ENCODE measurements at places on chromosomes 6 and 20.

- no peak for DNase-seq
Measured at GRCh38 chr20:53847139-53847836, 223.1 kb downstream of the BCAS1 start.

- no peak for DNase-seq
Measured at GRCh38 chr6:111381123-111381522, 101.9 kb downstream of the REV3L start.

DNA sequence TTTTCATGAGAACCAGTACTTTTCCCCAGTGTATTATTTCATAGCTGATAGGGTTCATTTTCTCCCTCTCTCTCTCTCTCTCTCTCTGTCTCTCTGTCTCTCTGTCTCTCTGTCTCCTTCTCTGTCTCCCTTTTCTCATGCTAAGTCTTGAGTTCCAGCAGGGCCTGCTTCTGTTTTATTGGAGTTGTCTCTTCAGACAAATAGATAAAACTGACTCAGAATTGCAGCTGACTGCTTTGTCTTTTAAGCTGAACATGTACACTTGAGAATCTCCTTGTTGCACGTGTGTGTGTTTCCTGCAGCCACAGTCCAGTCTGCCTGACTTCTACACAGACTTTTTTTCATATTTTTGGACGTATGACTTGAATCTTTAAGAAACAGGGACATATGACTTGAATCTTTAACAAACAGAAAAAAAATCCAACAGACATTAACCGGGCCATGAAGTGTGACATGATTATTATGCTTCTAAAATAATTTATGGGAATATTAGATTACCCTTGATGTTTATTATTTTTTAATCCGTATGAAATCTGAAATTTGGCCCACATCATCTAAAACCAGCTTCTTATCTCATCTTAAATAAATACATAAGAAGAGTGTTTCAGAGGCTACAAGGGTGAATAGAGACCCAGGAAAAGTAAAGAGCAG, 71.5 kb downstream of the JAG1 start:
- DNase-seq, result no peak

DNA sequence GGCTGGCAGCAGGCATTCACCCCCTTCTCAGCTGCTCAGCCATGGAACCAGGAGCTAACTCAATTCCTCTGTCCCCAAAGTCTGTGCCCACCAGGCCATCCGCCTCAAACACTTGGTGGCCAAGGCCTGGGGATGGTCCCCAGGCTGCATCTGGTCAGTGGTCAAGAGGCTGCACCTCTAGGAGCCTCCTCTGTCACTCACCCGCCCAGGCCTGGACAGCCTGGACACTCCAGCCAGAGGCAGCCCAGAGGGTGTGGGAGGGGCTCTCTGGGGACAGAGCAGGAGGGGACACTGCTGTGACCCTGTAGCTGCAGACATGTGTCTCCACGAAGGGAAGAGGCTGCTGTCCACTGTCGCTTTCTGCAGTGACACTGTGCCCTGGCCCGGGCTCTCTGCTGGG, 416.6 kb upstream of the SULF2 start:
- no peak for DNase-seq

DNA sequence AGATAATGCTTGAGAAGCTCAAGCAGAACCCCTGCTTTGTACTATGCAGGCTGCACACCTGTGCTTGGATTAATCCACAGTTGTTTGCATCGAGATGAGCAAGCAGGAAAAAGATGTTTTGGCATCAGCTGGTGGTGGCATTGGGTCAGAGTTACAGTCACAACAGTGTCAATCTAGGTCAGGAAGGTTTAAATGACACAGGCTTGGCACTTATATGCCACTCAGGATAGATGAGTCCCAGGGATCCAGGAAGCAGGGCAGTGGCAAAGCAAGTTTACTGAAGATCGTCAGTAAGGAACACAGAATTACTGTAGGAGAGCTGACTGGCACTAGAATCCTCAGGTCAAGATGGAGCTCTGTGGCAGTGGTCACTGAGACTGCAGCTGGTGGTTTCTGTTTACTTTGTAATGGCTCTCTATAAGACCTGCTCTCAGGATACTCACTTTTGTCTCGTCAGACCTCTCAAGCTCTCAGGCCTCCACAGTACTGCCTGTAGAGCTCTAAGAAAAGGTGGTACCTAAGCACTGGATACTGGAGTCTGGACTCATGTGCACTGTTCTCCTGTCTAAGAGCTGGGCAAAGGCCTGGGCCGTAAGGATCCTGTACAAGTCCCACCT, 110.1 kb upstream of the HS3ST5 start:
- DNase-seq, result no peak

- no peak for DNase-seq
Measured at GRCh38 chr20:973785-974194, 28.3 kb downstream of the RSPO4 start.

DNA sequence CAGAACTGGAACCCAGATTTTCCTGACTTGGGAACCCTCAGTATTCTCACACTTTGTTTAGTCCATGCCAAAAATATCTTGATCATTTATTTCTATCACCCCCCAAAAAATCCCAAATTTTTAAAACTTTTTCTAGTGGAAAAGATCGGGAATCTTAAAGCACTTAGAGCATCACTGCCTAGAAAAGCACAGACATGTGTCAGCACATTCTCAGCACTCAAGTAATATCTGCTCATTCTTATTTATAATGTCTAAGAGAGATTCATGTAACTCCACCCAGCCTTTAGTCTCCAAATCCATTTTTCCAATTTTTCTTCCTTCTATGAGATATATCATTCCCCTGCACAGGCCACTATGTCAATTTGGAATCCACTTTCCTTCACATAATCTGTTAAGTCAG, 29.9 kb upstream of the HSF2 start:
- no peak for DNase-seq

GRCh38 chr20:5090191-5090590, 29.6 kb downstream of the PCNA start:
- no peak for DNase-seq

GRCh38 chr6:90326404-90327057, 29.9 kb upstream of the BACH2 start:
- DNase-seq, result no peak

DNA sequence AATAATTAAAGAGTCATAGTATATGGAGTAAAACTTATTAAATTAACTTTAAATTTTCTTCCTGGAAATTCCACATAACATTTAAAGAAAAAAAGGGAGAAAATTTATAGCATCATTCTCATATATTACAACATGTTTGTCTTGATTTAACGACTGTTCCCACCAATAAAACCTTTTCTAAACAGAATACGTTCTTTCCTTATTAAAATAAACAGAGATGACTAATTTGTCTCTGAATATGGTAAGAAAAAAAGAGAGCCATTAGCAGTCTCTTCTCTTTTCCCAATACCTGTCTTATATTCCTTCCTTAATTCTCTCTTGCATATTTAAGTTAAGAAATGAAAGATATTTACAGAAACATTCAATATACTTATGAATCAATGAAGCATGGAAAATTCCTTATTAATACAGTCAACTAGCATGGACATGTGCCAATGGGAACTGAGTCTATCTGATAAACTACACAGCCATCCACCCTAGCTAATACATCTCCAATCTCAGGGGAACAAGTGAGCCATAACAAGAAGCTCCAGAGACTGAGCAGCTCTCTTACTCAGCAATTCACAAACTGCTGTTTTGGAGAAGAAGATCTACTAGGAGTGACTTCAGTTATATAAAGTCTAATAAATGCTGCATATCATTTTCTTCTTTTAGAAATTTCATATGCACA, 347.1 kb upstream of the MANEA start:
- DNase-seq, result no peak

DNA sequence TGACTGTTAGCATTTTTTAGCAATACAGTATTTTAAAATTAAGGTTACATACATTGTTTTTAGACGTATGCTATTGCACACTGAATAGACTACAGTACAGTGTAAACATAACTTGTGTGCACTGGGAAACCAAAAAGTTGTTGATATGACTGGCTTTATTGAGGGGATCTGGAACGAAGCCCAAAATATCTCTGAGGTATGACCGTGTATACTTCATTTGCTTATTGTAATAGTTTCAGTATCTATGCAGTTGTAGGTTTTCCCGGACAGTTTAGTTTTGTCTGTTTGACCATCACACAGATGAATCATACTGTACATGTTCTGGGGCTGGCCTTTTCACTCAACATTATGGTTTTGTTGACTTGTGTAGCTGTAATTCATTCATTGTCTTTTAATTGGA, 6.9 kb upstream of the ZBTB12 start:
- DNase-seq, result no peak

- DNase-seq, result no peak
Measured at GRCh38 chr20:5859608-5860007, 90.7 kb downstream of the TRMT6 start.

DNA sequence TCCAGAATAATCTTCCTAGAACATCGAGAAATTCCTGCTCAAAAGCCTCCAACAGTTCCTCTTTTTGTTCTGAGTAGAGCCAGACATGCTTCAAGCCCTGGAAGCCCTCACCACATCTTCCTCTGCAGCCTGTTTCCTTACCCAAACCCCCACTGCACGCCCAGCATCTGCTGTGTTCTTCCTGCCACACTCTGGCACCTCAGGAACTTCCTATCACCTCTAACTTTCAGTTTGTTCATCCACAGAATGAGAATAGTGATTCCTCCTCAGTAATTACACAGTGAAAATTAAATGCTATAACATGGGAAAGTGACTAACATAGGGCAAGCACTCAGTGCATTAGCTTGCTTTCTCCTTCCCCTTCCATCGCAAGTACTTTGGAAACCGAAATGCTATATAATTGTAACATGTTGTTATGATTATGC, 26.3 kb downstream of the C6orf89 start:
- no peak for DNase-seq

DNA sequence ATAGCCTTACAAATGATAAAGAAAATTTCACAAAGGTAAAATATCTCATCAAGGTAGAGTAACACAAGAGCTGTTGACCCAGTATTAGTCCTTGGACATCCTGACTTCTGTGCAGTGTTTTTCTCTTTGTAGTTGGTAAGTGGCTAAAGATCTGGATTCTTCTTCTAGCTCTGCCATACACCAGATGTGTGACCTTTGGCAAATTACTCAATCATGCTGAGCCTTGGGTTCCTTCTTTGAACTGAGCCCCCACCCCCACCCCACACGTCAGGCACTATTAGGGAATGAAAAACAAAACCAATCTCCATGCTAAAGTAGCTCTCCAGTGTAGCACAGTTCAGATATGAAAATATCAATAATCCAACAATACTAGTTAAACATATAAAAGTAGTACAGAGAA, 15.1 kb upstream of the TRIM39 start:
- no peak for DNase-seq

DNA sequence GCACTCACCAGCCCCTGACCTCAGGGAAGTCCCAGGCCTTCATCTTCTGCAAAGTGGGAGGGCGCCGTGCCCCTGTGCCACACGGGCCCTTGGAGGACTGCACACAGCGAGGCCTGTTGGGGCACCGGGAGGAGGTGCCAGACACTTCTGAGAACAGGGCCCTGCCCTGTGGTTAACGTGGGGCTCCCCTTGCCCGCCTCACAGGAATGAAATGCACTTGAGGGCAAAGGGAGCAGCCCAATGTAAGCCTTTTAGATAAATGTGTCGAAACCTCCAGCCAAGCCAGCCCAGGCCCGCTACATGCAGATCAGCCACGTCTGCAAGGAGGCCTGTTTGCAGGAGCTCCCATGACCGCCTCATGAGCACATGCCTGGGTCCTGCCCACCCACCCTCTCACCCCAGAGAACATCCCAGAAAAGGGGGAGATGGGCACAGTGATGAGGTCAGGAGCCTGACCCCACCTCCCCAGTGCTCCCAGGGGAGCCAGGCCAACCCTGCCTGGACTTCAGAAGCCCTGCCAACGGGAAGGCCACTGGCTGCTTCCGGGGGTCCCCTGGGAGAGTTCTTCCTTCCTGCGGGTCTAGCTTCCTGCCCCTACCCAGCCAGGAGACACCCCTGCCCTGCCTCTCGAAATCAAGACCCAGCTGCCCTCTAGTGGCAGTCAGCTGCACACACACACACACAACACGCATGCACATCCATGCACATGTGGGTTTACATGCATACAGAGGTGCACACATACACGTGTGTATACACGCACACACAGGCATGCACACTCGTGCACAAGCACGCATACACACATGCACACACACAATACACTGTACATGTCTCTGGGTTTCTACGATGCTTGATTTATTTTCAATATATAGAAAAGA, 178.7 kb downstream of the TAF4 start:
- no peak for DNase-seq

DNA sequence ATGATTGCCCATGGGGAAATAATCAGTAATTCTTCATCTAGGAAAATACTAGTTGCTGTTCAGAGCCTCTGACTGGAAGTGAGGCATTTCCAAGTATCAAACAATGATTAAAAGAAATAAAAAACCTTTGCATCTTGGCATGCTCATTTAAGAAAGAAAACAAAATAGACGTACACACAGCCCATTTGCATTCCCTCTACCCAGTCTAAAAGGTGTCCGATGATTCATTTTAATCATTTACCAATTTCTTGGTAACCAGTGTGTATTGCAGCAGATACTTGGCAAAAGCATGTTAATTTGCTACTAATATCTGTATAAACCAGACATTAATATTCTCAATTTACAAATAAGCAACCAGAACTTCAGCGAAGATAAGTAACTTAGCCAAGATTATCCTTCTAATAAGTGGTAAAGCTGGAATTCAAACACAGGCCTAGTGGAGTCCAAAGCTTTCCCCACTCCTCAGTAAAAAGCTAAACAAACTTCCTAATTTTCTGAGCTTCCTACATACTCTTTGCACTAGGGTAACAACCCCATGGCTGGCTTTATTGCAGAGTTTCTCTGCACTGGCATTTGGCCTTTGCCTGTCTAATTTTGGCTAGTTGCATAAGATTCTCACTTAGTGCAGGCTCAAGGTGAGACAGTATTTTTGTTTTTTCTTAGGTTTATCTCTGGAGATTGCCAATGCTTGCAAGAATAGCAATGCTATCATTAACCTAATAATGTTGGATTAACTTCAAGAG, 338.1 kb downstream of the PRKN start:
- DNase-seq, result no peak

- DNase-seq, result no peak
Measured at GRCh38 chr6:139236105-139236504, 55.7 kb downstream of the TXLNB start.

- no peak for DNase-seq
Measured at GRCh38 chr20:58697867-58698703, 5.5 kb downstream of the NPEPL1 start.

DNA sequence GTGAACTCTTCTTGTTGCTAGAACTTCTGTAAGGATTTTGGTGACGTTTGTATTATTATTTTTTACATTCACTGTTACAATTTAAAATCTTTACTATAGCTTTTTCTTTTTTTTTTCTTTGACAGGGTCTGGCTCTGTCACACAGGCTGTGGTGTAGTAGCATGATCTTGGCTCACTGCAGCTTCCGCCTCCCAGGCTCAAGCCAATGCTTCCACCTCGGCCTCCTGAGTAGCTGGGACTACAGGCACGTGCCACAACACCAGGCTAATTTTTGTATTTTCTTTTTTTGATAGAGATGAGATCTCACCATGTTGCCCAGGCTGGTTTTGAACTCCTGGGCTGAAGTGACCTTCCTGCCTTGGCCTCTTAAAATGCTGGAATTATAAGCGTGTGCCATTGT, 21.2 kb downstream of the HECA start:
- DNase-seq, result no peak

All from right renal cortex interstitium (tissue), 3 donors.